ENCODE measurements at places on chromosomes 12 and 14.

GRCh38 chr12:131123817-131124216, 170.1 kb downstream of the ADGRD1 start:
- no peak for DNase-seq

DNA sequence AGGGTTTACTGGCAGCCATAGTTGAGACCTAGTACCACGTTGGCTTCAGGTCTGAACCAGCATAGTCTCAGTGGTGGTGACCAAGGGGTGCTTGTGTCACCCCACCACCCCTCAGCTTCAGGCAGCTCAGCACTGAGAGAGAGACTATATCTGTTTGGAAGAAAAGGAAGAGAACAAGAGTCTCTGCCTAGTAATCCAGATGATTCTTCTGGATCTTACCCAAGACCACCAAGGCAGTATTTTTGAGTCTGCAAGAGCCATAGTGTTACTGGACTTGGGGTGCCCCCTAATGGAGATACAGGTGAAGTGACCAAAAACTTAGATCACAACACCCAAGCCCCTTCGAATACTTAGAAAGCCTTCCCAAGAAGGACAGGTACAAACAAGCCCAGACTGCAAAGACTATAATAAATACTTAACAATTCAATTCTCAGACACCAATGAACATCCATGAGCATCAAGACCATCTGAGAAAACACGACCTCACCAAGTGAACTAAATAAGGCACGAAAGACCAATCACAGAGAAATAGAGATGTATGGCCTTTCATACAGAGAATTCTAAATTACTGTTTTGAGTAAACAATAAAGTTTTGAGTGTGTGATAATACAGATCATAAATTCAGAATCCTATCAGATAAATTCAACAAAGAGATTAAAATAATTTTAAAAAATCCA, 107.0 kb downstream of the HELB start:
- DNase-seq: peak; percentile 45

DNA sequence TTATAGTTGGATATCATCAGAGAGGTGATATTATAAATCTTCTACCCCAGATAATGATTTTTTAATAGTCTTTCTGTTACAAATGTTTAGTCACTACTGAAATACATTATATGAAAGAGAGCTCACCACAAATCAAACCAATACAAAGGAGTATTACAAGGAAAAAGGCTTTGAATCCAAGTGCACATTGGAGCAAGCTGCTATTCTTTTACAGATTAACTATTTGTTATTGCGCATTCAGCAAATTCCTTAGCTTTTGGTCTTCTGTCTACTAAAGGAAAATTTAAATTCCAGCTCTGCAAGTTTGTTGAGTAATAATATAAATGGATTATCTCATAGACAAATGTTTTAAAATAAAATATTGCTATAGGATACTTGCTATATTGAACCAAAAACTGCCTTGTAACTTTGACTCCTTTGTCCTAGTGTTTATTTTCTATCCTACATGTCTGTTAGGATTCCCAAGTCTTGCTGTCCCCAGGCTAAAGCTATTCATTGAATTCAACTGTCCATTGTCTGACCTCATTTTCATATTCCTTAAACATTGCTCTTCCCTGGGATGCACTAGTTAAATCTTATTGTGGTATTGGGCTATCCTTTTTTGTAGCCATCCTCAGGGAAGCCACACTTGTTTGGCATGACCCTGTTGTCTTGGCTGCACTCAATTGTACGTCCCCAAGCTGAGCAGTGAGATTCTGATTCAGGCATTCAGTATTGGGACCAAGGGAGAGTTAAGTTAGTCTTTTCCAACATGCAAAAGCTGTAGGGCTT, 41.5 kb downstream of the PDE3A start:
- DNase-seq: no peak

GRCh38 chr12:28427046-28427445, 236.8 kb downstream of the CCDC91 start:
- no peak for DNase-seq
